ENCODE measurements at places on chromosomes 16 and 17.

DNA sequence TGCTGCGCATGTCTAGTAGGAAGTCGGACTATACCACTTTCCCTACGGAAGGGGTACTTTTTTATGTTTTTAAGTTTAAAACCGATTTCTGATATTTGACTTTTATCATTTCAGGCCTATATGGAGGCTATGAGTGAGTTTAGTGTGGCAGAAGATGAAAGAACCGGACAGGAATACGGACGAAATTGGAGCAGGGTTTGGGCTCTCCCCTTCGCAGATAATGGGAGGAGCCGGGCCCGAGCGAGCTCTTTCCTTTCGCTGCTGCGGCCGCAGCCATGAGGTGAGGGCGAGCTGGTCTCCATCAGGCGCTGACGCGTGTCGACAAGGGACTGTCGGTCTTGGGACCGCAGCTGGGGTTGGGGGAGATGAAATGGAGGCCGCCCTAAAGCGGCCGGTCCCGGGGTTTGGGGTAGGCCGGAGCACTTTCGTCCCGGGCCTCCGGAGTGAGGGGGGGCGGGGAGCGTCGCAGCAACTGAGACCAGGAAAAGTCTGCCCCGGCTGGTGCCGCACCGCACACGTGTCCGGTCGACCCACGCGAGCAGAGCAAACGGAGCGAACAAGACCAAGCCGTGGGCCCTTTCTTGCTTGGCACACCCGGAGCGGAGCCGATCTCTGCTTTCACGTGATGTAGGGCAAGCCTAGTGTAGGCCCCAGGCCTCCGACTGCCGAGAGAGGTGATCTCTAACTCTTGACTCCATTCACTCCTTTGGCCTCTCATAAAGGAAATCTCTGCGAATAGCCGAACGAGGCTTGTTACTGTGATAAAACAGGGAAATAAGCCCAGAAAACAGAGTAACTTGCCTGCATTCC, at the start of gene RPL19:
Gene RPL19, plus strand, starts transcription at position 214 of the 810 bp plus-strand sequence. Its CDS starts 62 bp downstream, at position 276.
- peak; percentile 88 for DNase-seq

- no peak for DNase-seq
These were observed 12.6 kb upstream of the PRR29 start for GRCh38 chr17:63985387-63986140.

- DNase-seq = no peak
These were observed 25.9 kb downstream of the IRX6 start for GRCh38 chr16:55349867-55350266.

DNA sequence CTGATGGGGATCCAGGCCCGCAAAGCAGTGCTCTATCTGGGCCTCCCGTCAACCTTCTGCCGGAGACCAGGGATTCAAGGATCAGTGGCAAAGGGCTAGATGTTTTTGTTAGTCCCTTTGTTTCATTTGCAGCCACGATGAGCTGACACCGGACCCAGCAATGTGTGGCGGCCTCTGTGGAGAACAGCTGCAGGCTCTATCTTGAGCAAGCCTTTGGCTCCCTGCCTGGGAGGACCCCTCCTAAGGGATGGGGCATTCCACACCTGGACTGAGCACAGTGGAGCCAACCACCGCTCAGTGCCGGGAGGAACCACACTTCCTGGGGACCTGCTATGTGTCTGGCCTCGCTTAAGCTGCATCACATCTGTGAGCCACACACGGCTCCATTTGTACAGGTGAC, 215.8 kb downstream of the RBFOX3 start:
- no peak for DNase-seq

- no peak for DNase-seq
These were observed 55.3 kb downstream of the SKAP1 start for GRCh38 chr17:48374650-48375230.

- no peak for DNase-seq
These were observed 439 bp upstream of the TMEM231 start for GRCh38 chr16:75556431-75556950.

DNA sequence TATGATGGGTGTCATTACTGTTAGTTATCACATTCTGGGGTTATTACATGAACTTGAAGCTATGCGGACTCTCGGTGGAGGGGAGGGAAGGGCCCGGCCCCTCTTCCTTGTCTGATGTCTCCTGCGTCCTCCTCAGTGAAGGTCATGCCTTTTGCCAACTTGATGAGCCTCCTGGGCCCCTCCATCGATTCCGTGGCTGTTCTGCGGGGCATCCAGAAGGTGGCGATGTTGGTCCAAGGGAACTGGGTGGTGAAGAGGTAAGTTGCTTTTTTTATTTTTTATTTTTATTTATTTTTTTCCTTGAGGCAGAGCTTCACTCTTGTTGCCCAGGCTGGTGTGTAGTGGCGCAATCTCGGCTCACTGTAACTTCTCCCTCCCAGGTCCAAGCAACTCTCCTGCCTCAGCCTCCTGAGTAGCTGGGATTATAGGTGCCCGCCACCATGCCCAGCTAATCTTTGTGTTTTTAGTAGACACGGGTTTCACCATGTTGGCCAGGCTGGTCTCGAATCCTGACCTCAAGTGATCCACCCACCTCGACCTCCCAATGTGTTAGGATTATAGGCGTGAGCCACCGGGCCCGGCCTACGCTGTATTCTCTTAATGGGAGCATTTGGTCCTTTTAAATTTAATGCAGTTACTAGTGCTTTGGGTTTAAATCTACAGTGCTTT, 21.6 kb downstream of the POLR3E start:
- no peak for DNase-seq

- no peak for DNase-seq
These were observed 9.8 kb downstream of the ITGAL start for GRCh38 chr16:30482366-30482765.

DNA sequence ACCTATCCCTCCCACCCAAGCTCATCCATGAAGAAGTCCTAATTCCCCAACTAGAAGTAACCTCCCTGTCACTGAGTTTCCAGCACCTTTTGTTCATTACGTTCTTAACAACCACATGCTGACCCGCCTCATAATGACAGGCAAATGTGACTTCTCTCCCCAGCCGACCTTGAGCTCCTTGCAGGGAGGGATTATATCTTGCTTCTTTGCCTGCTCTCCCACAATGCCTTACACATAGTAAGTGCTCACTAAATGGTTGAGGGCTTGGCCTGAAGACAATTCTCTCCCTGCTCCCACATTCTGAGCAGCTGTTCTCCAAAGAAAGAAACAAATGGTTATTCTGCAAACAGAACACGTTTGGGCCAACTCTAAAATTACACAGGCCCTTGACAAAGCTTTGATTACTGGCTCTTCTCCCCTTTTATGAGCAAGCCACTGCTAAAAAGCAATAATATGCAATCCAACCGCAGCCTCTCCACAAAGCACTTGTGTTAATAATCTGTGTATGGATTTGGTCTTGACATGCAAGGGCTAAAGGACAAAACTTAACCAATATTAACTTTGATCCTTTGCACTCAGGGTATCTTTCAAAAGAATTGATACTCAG, 23.2 kb downstream of the SLC39A11 start:
- no peak for DNase-seq

GRCh38 chr17:44307387-44308186, 814 bp upstream of the RUNDC3A start:
- no peak for DNase-seq

DNA sequence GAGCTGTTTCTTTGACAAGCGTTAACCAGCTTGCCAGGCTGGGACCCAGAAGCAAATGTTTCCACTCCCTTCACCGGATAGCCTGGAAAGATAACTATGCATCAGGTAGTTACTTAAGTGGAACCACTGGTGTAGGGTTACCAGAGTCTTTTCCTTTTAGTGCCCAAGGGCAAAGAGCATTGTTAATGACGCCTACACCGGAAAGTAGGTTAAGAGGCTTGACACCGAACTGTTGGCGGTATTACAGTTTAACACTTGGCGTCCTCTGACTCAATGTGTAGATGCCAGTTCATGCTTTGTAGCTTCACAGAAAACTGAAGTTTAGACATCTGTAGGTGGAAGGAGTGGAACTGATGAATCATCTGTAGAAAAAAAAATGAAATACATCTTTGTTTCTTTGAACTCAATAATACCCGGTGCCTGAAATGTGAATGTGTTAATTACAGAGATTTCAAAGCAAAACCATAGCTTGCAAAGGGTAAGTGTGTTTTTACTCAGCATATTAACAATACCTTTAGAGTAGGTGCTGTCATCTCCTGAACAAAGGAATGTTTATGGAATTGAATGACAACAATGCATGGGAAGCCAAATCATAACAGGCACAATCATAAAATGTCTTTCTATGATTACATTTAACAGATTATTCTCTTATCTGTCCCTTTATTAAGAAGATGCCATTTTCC, 426.7 kb upstream of the SALL1 start:
- no peak for DNase-seq

- DNase-seq = no peak
These were observed 22.4 kb downstream of the PLD6 start for GRCh38 chr17:17183744-17184143.

DNA sequence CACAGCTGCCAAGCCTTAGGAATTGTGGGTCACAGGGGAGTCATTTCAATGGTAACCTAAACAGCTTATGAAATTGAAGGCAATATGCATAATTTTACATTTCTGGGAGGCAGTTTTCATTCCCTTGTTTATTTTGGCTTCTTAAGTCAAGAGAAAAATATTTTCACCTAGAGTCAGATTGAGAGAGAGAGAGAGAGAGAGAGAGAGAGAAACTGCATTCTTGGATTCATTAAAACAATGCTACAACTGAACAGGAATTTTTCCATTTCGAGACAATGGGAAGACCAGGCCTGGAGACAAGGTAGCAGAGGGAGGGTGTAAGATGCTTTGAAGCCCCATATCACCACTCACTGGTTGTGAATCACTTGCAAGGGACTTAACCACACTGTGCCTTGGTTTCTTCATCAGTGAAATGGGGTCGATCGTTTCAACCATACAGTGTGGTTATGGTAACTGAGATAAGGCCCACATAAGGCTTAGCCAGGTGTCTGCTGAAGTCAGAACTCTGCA, 224.7 kb upstream of the IRX3 start:
- peak; percentile 51 for DNase-seq

GRCh38 chr17:50163843-50164696, 1.7 kb upstream of the SGCA start:
- no peak for DNase-seq

DNA sequence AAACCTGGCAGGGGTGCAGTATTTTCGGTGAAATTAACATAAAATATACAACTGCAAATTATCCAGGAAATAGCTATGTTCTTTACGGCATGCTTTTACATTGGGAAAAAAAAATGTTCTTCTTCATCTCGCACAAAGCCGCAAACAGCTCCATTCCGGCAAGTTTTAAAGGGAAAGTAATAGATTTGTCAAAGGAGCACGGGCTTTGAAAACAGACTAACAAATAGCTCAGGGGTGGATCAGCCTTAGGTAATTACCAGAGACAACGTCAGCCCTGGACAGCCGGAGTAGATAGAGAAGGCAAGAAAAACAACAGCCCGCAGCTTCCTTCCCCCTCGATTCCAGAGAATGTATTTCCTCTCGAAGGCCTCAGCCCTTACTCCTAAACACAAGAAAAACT, 222.5 kb downstream of the C16orf78 start:
- DNase-seq = no peak

GRCh38 chr17:42287305-42287976, 857 bp upstream of the STAT5A start:
- no peak for DNase-seq

DNA sequence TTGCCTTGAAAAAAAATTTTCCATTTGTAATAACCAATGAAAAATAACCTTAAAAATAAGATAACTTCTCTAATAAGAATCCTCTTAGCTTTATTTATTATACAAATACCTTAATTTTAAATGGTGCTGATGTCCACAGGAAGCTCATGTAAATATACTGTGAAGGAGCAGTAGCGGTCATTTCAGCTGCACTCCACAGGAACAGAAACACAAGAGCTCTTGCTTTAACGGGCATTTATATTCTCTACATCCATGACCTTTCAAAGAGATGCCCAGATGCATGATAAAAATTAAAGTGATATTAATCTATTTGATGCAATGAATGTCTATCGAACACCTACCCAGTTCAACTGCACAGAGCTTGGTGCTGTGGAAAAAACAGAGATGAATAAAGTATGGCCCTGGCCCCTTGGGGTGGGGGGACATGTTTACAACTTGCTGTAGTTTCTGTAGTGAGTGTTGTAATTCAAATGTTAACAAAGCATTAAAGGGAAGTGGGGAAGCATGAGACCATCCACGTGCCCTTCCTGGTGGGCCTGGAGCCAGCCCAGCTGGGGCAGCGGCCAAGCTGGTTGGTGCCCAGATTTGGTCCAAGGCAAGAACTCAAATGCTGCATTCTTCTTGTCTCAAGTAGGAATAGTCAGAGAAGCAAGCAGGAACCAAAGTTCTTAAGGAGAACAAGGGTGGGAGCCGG, 47.9 kb downstream of the IQCK start:
- no peak for DNase-seq

DNA sequence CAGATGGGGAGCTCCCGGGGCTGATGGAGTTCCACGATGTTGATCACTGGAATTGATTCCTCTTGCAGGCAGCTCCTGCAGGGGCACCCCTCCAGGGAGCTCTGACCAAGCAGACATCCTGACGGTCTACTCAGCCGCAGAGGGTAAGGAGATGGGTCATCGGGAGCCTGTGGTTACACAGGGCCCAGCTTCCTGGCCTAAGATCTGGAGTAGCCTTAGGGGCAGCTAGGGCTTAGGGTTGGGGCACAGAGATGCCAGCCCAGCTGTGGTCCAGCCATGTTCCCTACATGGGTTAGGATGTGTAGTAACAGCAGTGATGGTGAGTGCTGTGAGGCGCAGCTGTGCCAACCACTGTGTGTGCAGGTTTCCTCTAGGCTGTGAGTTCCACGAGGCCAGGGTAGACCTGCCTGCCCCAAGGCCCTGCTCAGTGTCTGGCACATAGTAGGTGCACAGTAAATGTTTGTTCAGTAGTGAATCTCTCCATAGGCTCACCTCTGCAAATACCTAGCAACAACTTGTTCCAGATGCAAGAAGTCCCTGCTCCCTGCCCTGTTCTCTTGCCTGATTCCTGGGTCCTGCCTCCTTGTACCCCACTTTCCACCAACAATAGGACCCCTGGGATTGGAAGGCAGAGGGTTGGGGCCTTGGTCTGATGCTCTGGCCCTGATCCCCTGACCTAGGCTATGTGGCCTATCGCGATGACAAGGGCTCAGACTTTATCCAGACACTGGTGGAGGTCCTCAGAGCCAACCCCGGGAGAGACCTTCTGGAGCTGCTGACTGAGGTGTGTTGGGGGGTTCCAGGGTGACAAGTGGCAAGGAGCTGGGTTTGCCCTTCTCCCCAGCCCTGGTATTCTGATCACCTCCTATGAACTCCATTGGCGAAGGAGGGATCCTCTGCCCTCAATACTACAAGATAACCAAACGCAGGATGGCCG, 13.7 kb downstream of the ZNF213 start:
- no peak for DNase-seq

- no peak for DNase-seq
These were observed 18.0 kb downstream of the ADAM11 start for GRCh38 chr17:44776628-44777393.

DNA sequence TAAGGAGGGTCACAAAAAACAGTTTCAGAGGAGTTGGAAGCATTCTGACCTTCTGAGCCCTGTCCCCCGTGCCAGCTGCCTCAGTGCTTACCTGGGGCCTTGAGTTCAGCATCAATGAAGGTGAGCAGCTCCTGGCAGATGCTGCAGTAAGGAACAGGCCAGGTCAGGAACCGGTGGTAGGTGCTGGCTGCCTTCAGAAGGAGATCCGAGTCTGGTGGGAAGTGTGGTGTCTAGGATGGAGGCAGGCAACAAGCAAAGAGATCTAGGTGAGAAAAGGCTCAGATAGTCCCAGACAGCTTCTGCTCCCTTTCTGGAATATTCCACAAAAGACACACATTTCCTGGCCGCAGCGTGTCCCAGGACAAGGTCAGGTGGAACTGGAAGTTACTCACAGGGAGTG, 37.2 kb upstream of the PIK3R6 start:
- no peak for DNase-seq

GRCh38 chr17:79950751-79951150, 84.9 kb downstream of the TBC1D16 start:
- DNase-seq = no peak

GRCh38 chr17:77456271-77456950, 315.6 kb downstream of the SEC14L1 start:
- DNase-seq = no peak

Data from HS-5 (cell line).